ENCODE measurements at places on chromosomes 6 and 20. TPM values are rescaled to one million over a fixed set of nuclear protein-coding genes. Genes with fewer than 3 reads are reported as not detected.

GRCh38 chr6:152859225-152859624 lies 108.6 kb downstream of the VIP start:
- no peak for DNase-seq

DNA sequence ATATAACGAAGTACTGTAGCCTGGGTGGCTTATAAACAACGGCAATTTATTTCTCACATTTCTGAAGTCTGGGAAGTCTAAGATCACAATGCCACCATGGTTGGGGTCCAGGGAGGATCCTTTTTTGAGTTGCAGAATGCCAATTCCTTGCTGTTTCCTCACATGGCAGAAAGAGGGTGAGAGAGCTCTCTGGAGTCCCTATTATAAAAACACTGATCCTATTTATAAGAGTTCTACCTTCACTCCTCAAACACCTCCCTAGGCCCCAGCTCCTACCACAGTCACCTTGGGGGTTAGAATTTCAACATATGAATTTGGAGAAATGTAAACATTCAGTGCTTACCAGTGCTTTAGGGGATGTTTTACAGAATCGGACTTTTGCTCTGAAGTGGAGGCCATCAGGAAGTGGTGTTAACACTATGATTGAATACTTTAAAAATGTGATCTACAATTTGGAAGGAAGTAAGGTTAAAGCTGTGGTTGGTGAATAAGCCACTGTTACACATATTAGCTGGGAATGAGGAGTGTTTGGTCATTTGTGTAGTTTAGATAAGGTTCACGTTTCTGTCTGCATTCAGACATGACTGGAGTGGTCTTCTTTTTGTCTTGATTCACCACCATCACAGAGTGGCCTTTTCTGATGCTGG lies 79.9 kb upstream of the SPTLC3 start:
- DNase-seq = no peak

The CASS4 gene
- polyA plus RNA-seq = 1.1 TPM

DNA sequence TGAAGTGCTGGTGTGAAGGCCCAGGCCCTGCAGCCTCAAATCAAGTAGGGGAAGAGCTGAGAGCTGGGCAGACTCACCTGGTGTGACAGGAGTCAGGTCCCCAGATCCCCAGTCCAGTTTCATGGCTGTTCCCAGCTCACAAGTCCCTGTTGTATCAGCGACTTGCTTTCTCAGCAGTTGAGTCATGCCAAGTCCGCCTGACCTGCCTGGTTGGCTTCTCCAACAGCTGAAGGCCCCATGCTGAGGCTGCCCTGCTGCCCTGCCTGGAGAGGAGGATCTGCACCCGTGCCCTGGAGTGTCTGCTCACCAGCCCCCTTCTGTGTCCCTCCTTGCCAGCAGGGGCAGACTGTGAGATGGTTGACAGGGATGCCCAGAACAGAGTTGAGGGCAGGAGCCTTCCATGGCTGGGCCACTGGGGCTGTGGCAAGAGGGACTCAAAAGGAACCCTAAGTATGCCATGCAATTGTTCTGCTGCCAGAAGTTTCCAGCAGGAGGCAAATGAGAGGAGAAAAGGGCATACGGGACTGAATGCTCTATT lies 39.3 kb upstream of the TRAF3IP2 start:
- no peak for DNase-seq

The TRIM40 gene
- polyA plus RNA-seq = not detected

The EFCAB8 gene
- 0.11 TPM for polyA plus RNA-seq

DNA sequence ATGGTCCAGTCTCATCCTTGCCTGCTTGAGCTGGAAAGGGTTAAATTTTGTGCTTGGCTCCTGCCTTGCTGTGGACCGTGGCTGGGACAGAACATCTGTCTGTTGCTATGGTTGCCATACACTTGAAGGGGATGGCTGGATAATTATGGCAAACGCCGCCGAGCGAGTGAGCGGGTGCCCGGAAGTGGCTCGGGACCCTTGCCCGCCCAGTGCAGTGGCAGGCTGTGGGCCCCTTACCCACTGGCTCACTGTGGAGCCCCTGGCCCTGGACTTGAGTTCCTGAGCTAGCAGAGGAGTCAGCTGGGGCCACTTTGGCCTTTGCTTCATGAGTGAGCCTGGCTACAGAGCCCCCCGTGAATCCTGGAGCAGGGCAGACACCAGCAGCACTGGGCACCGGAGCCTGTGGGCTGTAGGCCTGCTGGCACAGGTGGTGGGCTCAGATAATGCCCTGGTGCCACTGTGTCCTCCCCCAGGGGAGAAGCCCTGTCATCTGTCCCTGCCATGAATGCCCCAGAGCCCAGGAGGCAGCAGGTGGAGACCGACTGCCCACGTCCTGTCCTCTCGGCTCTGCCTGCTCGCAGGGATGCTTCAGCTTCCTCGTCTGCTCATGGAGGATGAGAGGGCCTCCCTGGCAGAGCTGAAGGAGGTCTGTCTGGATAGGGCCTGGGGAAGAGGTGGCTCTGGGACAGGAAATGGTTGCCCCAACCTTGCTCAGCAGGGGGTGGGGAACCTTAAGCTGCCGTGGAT lies 25.5 kb upstream of the NOL4L start:
- DNase-seq = no peak

DNA sequence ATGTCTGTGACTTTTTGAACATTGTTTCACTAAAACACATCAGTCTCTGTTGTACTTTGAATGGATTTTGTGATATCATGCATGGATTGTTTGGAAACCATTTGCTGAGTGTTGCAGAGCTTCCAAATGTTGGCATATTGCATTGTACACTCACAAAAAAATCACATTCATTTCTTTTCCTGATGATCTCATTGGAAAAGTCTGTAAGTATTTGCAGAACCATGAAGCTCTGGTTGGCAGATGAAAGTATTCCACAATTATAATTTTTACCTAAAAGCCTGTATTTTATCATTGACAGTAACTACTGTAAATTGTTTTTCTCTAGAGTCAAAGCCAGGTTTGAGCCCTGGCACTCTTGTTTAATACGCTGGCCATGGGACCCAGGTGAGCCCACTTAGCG lies 42.1 kb downstream of the VAPB start:
- DNase-seq = no peak

The OR2H1 gene
- polyA plus RNA-seq = not detected

GRCh38 chr6:139324301-139324555 lies 32.4 kb upstream of the TXLNB start:
- no peak for DNase-seq

The CYP21A2 gene
- 2.3 TPM for polyA plus RNA-seq

The ZNF217 gene
- 21.4 TPM for polyA plus RNA-seq

- DNase-seq = no peak
Observed at GRCh38 chr6:139711804-139712585, 337.5 kb upstream of the CITED2 start.

The PBOV1 gene
- polyA plus RNA-seq = not detected

Data from urinary bladder (tissue), 4 donors.